RPMI7951 (cell line): ENCODE measurements at places on chromosomes 5 and 9. TPM values are rescaled to one million over a fixed set of nuclear protein-coding genes. Genes with fewer than 3 reads are reported as not detected.
A peak's percentile ranks its signal among the peaks of the same experiment; 100 is the strongest.

GRCh38 chr5:113846941-113847340 lies 333.4 kb downstream of the YTHDC2 start:
- no peak for DNase-seq

DNA sequence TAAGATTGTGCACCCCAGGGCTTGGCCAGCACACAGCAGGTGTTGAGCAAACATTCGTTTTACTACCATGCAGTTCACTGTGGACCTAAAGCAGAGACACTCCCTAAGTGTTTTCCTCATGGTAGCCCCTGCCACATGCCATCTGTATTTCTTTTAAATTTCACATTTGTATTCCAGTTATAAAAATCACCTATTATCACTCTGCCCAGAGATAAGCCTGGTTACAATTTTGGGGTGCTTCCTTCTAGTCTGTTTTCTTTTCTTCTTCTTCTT lies 10.9 kb upstream of the FIBCD1 start:
- DNase-seq, result no peak

DNA sequence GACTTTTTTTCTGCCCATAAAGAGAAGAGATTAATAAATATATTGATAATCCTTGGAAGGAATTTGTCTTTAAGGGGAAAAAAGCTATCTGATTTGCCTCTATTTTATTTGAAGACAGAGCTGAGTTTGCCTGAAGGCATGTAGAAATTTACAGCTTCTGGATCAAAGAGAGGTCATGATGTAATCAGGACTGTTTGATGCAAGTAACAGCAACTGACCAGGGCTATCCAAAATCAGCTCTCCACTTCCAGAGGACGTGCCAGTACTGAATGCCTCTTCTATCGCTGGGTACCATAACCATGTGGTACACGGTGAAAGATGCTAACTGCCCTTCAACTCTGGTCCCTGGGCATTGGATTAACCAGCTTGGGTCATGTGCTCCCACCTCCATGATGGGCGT lies 90.6 kb downstream of the ZFAND5 start:
- DNase-seq, result no peak

DNA sequence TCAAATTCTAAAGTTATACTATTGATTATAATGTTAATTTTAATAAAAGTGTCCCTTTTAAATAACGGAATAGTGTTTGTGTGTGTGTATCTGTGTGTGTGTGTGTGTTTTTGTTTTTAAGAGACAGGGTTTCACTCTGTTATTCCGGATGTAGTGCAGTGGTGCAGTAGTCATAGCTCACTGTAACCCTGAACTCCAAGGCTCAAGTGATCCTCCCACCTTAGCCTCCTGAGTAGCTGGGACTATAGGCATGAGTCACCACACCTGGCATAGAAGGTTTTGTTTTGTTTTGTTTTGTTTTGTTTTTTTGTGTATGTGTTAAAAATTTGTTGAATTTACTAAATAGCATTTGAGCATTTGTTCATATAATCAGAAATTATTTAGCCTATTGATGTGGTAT lies 64.6 kb downstream of the YTHDC2 start:
- no peak for DNase-seq

DNA sequence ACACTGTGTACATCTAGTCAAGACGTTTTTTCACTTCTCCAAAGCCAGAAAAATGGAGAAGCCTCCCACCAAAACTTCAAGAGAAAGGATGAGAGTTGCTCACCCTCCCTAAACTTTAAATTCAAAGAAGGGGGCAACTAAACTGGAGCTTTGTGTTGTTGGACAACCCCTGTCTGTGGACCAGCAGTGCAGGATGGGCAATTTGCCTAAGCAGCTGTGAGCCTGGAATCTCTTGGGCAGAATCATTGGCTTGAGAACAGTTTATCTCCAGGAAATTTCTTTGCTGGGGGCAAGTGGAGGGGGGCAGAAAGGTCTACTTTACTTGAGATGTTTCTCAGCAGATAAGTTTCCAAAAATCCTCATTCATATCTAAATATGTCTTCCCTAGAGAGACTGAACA lies 151.8 kb downstream of the MUSK start:
- DNase-seq, result no peak

DNA sequence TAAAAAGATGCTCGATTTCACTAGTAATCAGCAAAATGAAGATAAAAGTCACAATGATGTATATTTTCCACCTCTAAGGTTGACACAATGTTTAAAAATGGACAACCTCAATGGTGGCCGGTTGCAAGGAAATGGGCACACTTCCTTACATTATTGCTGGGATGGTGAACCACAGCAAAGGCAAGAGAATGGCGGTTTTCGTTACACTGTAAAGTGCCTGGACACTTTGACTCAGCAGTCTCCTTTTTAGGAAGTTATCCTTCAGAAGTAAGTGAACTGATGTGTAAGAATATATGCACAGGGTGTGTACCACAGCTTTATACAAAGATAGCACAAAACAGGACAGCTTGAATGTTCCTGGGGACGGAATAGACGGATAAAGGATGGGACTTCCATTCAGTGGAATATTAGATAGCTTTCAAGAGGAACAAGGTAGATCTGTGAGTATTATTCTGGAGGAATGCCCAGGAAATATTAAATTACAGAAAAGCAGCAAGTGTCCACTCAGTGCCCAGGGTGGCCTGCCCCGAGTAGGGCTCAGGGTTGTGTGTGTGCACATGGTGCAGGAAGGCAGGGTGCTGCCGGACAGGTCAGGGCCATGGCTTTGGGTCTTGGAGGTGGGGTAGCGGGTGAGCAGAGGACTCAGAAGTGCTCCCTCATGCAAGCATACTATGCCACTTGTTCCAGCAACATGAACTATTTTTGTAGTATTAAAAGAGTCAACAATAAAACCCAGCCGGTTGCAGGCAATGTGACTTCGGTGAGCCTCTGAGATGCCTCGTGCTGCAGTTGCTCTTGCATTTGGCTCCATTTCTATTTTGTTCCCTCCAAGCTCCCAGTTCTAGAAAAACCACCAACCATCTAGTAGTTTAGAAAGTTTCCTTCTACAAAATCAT lies 24.5 kb downstream of the GADD45G start:
- no peak for DNase-seq

DNA sequence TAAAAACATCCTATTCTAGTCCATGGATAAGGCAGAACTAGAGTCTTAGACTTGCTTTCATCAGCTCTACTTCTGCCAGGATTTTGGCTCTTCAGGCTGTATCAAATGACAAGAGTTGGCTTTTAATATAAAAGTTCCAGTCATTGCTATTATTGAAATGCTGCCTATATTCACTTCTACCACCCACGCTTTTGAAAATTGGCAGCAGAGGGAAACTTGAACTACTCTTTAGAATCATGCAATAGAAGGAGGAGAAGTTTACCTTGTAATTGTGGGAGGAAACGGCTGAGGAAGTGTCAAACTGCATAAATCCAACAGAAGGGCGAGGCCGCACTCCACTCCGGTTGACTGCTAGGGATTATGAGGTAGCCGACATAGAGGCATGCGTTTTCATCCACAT lies 122.6 kb upstream of the BASP1 start:
- DNase-seq, result no peak

DNA sequence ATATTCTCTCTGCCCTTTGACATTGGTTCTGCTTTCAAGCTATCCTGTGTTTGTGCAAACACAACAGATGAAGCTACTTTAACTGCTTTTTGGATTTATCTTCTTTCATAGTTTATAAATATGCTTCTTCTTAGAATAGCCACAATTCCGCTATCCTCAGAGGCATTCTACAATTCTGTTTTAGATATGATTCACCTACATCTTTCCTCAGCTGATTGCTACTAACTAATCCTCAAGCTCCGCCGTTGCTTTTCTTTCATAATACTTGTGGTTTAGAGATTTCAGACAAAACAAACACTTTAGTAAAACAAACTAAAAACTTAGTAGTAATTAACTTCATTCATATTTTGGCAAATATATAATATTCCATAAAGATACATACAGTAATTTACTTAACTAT lies 52.5 kb downstream of the ECPAS start:
- DNase-seq, result no peak

- DNase-seq, result no peak
These were observed 67.1 kb upstream of the HSPB3 start for GRCh38 chr5:54388409-54388808.

- no peak for DNase-seq
These were observed 120.5 kb upstream of the NEK6 start for GRCh38 chr9:124137009-124137943.

- DNase-seq, result peak; percentile 24
These were observed 41.1 kb upstream of the DAP start for GRCh38 chr5:10801931-10802666.

- DNase-seq, result no peak
These were observed 129.8 kb upstream of the IFNE start for GRCh38 chr9:21611891-21612290.

GRCh38 chr5:125290935-125291334 lies 544.5 kb upstream of the ZNF608 start:
- DNase-seq, result no peak

DNA sequence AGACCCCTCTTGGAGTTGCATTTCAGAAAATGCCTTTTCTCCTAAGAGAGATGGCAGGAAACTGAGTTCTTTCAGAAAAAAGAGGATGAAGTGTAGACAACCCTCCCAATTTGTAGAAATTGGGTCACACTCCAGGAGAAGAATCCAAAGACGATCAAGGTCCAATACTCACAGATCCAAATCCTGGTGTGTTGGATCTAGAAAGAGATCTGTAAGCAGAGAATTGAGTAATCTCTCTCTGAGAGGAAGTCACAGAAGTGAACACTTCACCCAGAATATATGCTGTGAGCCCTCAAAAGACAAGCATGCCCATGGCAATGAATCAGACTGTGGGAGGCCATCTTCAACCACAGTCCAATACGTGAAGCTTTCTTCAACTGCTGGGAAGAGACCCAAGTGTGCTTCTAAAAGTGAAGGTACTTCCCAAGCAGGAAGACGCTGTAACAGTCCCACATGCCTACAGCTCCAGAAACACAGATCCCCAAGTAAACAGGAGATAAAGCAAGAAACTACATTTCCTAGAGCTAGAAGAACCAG lies 182.7 kb downstream of the SMC2 start:
- peak; percentile 49 for DNase-seq

GRCh38 chr5:135373736-135374515 lies 25.1 kb downstream of the MACROH2A1 start:
- DNase-seq, result peak; percentile 71

- DNase-seq, result peak; percentile 25
These were observed 89.3 kb upstream of the ALDH1A1 start for GRCh38 chr9:73042155-73042554.

DNA sequence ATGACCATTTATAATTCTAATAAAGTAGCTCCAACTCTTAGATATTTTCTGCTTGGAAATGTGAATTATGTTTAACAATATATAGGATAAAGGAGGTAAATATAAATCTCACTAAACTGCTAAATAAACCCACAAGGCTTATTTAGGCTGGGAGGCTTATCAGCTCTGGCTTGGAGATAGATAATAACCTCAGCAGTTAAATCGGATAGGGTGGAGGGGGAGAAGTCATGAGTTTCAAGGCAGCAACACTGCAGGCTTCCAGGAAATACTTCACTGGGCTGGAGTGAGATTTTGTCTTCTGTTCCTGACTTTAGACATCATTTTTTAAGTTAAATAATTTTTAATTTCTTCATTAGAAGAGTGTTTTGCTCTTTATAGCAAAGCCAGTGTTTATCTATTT lies 80.0 kb upstream of the ITGA2 start:
- no peak for DNase-seq

GRCh38 chr9:75962013-75962661 lies 71.7 kb downstream of the PCSK5 start:
- DNase-seq, result no peak

GRCh38 chr5:55540525-55540924 lies 5.8 kb upstream of the PLPP1 start:
- DNase-seq, result no peak

GRCh38 chr5:9483243-9483642 lies 62.6 kb downstream of the SEMA5A start:
- DNase-seq, result no peak

- DNase-seq, result no peak
These were observed 3.5 kb downstream of the SPOUT1 start for GRCh38 chr9:128825923-128826700.

DNA sequence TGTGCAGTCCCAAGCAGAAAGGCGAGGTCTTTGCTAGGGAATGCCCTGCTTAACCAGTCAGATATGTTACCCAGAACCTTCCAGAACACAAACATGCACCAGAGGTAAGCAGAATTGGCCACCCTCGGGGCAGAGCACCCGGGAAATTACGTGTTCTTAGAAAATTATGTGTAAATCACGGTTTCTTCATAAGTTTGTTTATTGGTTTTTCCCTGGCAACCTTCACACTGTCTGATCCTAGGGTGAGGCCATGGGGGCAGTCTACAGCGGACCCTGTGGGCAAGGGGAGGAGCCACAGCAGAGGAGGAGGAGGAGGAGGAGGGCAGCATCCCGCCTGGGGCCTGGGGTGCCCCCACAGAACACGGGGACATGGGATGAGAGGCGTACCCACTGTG lies 31.4 kb downstream of the RXRA start:
- no peak for DNase-seq

GRCh38 chr5:2705861-2706260 lies 45.6 kb downstream of the IRX2 start:
- DNase-seq, result no peak

DNA sequence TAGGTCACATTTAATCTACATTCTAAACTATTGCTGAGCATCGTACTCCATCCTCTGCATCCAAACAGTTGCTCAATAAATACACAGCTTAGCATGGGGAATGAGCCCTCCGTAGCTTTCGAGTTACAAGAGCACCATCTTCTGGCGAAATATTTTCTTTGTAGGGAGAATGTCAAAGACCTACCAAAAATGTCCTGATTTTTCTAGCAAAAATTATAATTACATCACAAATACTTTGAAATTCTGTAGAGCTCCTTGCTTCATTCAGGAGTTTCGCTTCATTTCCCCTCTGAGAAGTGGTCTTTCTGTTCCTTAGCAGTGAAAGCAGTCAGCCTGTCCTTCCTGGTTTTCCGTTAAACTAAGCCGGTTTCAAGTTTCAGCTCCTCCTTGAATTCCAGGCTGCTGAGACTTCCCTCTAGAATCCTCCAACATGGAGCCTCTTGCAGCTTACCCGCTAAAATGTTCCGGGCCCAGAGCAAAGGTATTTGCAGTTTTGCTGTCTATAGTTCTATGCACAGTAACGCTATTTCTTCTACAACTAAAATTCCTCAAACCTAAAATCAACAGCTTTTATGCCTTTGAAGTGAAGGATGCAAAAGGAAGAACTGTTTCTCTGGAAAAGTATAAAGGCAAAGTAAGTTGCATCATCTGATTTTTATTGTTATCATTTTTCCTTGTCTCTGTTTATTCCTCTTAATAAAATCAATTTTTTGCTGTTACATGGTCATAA lies at the start of gene GPX8:
TSS of gene GPX8 (plus strand) at position 409 of the 730 bp plus-strand sequence. CDS start at position 431, 22 bp downstream.
- DNase-seq, result peak; percentile 84

- DNase-seq, result peak; percentile 36
These were observed 348.6 kb upstream of the RGMB start for GRCh38 chr5:98424681-98425450.

- DNase-seq, result no peak
These were observed 841 bp downstream of the ACSL6 start for GRCh38 chr5:132010645-132010988.

- no peak for DNase-seq
These were observed 32.0 kb downstream of the DDX31 start for GRCh38 chr9:132637801-132638200.

Gene FAXDC2
- 3.4 and 6.4 TPM in 2 replicates for total RNA-seq

Gene C5orf46
- total RNA-seq, result 0.36 and 1.5 TPM in 2 replicates

Gene CATSPER3
- total RNA-seq, result not detected in 2 replicates

Gene FYB1
- total RNA-seq, result 0.60 and 0.68 TPM in 2 replicates

Gene SHOC1
- not detected in 2 replicates for total RNA-seq

Gene CDX1
- 0.24 and 0.98 TPM in 2 replicates for total RNA-seq

Gene REEP2
- 5.5 and 10.3 TPM in 2 replicates for total RNA-seq

Gene IQGAP2
- total RNA-seq, result 0.24 and 0.29 TPM in 2 replicates

Gene PPP6C
- total RNA-seq, result 32.0 and 38.3 TPM in 2 replicates

Gene NAIF1
- 7.7 and 7.8 TPM in 2 replicates for total RNA-seq

Gene UBE2QL1
- total RNA-seq, result 0.24 and 0.49 TPM in 2 replicates

Gene RGS14
- 4.6 and 10.2 TPM in 2 replicates for total RNA-seq

Gene PCDHB12
- 0.36 and 0.88 TPM in 2 replicates for total RNA-seq
